DMS53 (cell line): ENCODE measurements at places on chromosomes 2 and 18.

- no peak for DNase-seq
These were observed 32.9 kb downstream of the EPAS1 start for GRCh38 chr2:46329803-46330775.

DNA sequence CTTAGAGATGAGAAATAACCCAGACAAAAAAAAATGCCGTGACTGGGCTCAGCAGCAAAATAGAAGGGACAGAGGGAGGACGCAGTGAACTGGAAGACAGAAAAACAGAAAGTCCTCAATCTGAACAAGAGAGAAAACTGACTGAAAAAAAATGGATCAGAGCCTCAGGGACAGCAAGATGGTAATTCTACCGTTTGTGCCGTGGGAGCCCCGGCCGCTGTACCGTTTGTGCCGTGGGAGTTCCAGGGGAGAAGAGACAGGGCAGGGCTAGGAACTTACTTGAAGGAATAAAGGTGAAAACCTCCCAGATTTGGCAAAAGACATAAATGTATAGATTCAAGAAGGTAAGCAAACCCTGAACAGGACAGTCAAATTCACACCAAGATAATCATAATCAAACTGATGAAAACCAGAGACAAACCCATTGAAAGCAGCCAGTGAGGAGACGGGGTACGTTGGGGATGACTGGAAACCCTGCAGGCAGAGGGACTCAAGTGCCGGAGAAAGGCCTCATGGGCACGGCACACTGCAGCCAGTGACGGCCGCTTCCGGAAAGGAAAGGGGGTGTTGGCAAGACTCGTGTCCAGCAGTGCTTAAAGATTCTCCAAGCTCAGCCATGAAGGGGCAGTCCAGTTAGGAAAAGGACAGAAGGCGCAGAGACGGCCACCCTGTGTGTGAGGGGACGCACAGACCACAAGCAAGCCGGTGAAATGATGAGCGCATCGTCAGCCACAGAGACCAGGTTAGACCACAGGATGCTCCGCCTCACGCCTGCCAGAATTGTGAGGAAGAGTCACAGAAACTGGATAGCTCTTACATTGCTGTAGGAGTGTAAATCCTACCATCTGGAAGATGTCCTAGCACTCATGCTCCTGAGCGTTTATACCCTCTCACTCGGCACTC is 40.0 kb upstream of the NFATC1 start:
- DNase-seq: no peak

GRCh38 chr2:120791962-120792297 is 56.3 kb downstream of the GLI2 start:
- peak; percentile 40 for DNase-seq

GRCh38 chr2:230053753-230054478 is 14.8 kb downstream of the SLC16A14 start:
- no peak for DNase-seq

DNA sequence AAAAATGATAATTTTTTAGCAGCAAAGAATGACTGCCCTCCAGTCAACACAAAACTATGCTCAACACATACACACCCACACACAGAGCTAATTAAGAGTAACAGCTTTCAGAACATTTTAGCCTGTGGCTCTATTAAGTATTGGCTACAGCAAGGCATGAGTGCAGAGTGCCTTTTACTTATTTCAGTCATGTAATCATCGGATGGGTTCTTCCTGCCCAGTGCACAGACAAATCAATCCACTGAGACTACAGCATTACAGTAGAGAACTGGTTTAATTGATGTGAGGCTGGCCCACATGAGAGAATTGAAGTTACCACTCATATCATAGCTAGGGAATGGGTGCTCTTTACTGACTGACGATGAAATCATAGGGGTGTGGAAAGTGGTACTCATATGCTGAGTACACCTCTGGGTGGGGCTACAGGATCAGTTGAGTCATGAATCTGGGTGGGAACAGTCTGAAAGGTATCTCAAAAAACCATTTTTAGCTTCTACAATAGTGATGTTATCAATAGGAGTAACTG is 241.0 kb downstream of the FSIP2 start:
- DNase-seq: peak; percentile 41

DNA sequence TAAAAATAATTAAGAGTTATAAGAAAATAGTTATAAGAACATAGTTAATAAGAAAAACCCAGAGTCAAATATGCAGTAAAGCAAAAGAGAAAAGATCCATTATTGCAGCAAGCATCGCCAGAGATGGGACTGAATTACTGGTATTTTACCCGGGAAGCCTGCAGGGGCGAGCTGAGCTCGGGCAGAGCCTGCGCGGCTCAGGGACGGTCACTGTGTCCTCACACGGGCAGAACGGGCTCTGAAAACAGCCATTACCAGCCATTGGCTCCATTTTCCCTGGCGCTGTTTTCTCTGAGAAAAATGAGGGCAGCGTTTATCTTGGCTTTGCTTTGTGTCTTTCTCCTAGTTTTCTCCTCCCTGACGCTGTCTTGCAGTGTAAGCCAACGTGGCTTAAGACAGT is 95.3 kb upstream of the ALKAL2 start:
- peak; percentile 14 for DNase-seq

DNA sequence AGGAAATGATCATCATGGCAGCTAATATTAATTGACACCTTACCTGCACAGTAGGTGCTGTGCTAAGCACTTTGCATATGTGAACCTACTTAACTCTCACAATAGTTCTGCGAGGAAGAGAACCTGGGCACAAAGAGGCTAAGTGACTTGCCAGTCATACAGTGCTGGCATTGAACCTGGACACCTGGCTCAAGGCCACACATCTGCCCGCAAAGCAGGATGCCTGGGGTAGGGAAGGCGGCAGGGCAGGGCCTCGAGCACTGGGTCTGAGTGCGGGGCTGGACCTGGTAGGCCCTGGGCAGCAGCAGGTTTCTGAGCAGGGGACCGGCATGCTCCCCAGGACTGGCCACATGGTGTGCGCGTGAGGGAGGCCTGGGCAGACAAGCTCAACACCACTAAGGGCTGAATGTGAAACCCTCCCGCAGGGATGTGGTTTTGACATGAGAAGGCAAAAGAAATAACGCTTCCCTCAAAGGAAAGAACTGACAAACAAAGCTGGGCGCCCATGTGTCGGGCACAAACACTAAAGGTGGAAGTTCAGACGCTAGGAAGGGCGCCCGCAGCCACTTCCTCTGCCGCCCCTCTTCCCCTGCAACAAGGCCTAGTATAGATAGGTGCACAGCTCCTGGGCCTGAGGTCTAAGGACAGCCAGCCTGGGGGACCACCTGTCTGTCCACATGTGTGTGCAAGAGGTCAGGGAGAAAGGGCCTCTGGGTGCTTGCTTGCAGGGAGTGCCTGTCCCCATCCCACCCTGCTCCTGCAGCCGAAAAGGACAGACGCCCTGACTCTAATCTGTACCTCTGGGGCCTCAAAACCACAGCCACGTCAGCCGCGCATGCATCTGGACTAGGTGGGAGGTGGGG is 92.5 kb downstream of the ZFP36L2 start:
- DNase-seq: no peak

- DNase-seq: no peak
These were observed 112.1 kb downstream of the MBD2 start for GRCh38 chr18:54112356-54112755.

- peak; percentile 82 for DNase-seq
These were observed 39.9 kb upstream of the DARS1 start for GRCh38 chr2:136025057-136025973.

DNA sequence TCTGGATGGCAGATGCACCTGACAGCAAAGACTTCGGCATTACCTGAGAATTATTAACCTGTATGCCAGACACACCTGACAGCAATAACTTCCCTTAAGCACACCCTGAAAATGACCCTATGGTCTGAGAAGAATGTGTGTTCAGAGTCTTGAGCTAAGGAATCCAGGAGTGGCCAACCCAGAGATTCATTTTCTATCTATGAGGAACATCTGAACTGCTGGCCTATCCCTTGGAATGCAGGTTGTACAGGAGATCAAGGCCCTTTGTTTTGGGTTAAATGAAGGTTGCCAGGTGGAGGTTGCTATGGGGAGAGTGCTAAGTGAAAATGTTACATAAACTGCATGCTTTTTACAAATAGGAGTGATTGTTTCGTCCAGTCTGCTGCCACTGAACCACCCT is 200.9 kb upstream of the MEIS1 start:
- no peak for DNase-seq

- no peak for DNase-seq
These were observed 922.5 kb downstream of the SUCLG1 start for GRCh38 chr2:83536556-83536955.

- DNase-seq: no peak
These were observed 825.5 kb upstream of the NXPH2 start for GRCh38 chr2:139605668-139606067.

DNA sequence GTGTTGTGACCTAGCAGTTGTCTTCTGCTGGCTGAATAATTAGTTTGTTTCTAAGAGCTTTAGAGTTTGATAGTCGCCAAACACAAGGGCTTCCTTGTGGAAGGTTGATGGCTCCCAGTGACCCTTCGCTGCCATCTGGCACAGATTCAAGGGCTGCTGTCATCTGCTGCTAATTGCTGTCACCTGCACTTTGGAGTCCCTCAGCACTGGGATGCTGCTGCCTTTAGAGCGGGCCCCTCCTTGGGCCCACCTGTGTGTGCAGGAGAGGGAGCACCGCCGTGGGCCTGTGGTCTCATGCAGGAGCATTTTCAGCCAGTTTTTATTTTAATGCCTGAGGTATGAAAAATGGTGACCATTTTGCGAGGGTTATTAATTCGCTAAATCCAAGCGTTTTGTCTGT is 154.0 kb upstream of the NFATC1 start:
- DNase-seq: no peak

GRCh38 chr2:22748909-22749308 is 636.1 kb upstream of the KLHL29 start:
- DNase-seq: no peak

DNA sequence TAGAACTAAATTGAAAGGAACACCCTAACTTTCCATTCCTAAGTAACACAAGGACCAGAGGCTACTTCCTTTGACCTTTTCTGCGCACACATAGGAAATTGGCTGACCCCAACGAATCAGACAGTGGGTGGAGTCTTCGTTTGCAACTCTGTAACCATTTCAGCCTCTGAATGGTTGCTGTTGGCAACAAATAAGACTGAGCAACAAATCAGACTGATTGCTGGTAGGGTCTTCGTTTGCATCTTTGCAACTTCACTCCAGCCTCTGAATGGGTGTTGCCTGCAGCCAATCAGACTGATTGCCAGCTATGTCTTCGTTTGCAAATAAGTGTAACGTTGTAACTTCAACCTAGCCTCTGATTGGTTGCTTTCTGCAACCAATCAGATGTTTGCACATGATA is 34.6 kb downstream of the USP40 start:
- DNase-seq: no peak

- no peak for DNase-seq
These were observed 213.1 kb downstream of the MCFD2 start for GRCh38 chr2:46702537-46702936.

DNA sequence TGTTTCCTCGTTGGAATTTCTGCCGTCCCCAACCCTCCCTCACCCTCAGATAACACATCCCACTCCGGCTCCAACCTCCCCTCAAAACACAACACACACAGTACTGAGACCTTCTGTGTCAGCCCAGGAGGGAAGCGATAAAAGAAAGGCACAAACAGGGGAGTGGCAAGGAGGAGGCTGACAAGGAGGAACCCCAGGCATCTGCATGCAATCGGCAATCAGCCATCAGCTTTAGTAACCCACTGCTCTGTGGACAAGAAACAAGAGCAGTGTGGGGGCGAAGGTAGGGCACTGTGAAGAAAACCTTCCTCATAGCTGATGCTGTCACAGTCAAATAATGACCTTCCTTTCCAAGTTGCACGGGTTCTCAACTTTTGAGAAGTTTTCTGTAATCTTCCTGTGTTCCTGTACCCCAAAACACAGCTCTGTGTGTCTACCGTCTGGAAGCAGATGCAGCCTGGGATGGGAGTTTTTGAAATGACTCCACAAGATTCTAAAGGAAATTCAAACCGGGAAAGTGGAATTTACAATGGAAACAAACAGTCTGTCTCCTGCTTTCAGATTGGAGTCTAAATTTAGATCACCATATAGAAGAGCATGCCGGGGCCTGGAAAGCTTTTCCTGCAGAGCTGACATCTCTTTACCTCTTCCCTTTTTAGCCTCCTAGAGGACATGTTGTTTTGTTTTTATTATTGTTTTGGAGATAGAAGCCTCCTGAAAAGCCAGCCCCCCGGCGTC is 16.4 kb upstream of the LPIN2 start:
- DNase-seq: no peak

DNA sequence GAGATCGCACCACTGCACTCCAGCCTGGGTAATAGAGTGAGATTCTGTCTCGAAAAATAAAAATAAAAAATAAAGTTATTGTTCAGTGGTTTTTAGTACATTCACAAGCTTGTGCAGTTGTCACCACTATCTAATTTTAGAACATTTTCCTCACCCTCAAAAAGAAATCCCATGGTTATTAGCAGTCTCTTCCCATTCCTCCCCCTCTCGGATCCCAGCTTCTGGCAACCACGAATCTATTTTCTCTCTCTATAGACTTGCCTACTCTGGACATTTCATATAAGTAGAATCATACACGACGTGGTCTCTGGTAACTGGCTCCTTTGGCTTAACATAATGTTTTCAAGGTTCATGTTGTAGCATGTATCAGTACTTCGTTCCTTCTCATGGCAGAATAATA is 38.6 kb downstream of the CABLES1 start:
- no peak for DNase-seq

DNA sequence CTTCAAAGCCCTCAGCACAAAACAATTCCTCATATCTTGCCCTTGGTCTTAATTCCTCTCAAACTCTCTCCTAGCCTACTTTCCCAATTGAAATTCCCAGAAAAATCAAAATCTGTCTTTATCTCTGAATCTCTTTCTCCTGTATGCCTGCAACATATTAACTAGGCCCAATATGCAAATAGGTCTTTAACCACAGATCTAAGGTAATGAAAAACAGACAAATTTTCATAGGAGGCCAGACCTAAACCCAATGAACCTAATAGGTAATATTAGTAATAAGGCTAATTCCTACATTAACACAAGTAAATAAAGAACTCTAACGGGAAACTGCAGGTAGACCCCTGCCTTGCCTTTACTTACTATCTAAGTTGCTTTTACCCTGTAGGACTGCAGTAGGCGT is 41.4 kb downstream of the WDR33 start:
- no peak for DNase-seq

DNA sequence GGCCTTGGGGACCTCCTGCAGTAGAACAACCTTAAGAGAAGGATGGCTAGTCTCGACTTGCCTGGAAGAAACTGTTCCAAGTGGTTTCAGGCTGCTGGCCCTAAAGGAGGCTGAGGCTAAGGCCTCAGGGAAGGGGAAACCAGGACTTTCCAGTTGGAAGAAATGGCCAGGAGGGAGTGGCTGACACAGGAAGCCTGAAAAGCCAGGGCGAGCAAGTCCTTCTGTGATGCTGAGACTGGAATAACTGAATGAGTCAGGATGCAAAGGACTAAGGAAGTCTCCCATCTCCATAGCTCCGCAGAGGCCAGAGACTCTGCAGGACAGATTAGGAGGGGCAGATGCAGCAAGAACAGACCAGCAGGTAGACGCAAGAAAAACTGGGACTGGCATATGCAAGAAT is 7.4 kb downstream of the HTRA2 start:
- no peak for DNase-seq
